ENCODE measurements at places on chromosomes 3 and 15. TPM values are rescaled to one million over a fixed set of nuclear protein-coding genes. Genes with fewer than 3 reads are reported as not detected.

SLC28A1 gene
- total RNA-seq = not detected

LARP6 gene
- 10.0 TPM for total RNA-seq

DNA sequence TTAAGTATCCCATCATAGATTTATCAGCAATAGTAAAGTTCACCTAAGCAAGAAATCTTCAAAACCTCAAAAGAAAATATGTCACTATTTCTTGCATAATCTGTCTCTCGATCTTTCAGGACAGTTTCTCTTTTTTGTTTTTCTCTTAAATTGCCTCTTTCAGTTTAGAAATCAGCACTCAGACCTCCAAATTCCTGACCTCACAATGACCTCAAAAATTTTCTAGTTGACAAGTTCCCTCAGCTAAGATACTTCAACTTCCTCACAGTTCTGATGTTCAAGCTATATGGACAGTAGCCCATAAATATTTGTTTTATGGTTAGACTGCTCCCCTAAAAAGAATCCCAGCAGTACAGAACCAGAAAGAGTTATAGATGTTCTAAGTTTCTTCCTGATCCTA, 24.1 kb downstream of the SLC24A5 start:
- DNase-seq = no peak

CFAP100 gene
- total RNA-seq = not detected

DNA sequence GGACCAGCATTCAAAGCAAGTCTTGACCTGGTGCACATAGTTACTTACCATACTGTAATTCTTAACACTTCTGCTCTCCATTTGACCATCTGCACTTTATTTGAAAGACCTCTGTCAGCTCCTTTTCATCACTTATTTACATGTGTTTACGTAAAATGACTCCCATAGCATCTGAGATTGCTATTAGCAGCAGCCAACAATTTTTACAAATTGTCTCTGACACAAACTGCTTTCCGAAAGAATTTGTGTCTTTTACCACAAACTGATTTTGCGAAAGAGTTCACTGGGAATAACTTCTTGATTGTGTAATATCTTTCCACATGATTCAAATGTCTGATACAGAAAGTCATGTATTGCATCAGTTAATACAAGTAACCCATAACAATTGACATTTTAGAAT, 144.1 kb upstream of the PEX5L start:
- no peak for DNase-seq

GRCh38 chr15:40265355-40265754, 17.5 kb downstream of the ANKRD63 start:
- no peak for DNase-seq

DLEC1 gene
- total RNA-seq = 5.3 TPM

DNA sequence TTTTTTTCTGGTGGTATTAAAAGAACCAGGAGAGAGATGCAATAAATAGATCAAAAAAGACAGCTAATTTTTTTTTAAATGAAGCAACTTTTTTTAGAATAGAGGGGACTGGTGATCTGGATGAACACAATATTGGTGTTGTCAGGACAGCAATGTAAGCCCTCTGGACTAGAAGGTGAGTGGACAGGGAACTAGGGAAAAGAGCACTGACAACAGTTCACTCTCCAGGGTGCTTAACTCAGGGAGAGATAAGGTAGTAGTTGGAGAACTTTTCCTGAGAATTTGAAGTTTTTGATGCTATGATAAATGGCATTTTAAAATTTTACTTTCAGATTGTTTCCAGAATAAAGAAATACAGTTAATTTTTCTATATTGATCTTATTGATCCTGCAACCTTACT, 158.3 kb upstream of the STAC start:
- DNase-seq = no peak

ANKRD28 gene
- 49.2 TPM for total RNA-seq

ESYT3 gene
- total RNA-seq = 44.4 TPM

RARRES1 gene
- 131 TPM for total RNA-seq

DNA sequence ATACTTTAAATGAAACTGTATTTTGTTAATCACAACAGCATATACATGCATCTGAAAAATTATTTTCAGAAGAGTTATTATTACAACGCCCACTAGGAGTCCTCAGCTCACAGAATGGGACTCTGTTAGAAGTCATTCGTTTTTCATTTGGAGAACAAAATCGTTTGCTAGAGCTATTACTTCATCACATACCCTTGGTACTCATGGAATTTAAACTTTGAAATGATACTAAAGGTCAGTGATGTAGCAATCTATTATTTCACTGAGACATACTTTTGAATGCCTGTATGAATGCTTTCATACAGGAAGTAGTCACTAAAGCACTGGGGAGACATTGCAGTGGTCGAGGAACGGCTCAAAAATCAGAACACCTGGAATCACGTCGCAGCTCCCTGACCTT, 198.1 kb downstream of the MBNL1 start:
- DNase-seq = no peak

AZI2 gene
- 83.2 TPM for total RNA-seq

VEPH1 gene
- 143 TPM for total RNA-seq

DNA sequence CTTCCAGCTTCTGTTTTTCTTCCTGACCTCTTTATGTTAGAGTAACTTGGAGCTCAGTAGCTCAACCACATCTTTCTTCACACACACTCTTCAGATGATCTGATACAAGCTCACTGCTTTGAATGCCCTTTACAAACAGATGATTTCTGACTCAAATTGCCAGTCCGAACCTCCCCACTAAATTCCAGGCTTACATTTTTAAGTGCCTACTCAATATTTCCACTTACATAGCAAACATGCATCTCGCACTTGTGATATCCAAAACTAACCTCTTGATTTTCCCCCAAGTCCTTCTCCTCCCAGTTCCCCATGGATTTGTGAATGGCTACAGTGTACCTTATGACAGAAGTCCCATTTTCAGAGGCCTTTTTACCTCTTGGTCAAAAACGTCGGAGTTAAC, 139.1 kb downstream of the GBE1 start:
- DNase-seq = no peak

WDR82 gene
- 67.9 TPM for total RNA-seq

DNA sequence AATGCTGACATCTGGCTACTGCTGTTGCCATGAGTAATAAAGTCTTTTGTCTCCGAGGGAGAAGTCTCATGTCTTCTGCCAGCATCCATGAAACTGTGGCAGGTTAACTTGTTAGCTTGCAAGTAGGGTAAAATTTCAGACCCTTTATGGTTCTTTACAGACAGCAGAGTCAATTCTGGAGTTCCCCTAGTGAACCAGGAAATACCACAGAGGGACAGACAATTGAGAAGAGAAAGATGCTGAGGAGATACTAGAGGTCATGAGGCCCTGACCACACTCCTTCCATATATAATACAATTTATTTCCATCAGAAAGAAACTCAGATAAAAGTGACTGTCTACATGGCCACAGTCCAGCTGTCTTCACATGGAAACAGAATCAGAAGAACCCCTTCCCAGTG, 38.1 kb downstream of the NMNAT3 start:
- DNase-seq = no peak

- peak; percentile 43 for DNase-seq
These were observed 67.6 kb upstream of the GCNT3 start for GRCh38 chr15:59543721-59544547.

DNA sequence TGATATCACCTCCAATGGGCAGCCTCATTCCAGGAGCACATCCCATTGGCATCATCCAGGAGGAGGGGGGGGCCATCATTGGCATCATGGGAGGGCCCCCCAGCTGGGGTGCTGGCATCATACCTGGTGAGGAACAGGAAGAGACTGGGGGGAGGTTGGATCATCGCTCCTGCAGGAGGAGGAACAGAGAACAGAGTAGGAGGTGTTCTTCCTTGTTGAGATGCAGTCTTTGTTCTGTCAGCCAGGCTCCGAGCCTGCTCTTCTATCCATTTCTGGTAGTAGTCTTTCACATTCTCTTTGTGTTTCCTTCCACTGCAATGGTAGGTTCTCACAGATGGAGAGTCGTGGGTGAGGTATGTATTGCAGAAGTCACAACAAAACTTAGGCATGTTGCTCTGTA, 16.7 kb upstream of the ERICH6 start:
- DNase-seq = no peak

DNA sequence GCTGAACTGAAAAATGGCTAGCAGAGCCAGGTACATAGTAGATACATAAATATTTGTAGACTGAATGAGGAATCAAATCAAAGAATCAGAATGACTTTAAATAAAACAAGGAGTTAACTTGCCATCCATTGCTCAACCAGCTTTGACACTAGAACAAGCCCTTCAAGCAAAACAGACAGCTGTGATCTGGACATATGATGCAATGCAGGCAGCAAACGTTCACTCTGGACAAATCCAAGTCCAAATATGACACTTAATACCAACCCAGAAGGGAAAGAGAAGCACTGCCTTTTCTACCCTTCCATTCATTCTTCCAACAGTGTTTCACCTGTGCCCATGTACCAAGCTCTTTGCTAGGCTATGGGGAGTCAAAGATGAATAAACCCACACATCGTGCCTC, 4.5 kb downstream of the THRB start:
- DNase-seq = no peak

APBA2 gene
- total RNA-seq = 4.9 TPM

DNA sequence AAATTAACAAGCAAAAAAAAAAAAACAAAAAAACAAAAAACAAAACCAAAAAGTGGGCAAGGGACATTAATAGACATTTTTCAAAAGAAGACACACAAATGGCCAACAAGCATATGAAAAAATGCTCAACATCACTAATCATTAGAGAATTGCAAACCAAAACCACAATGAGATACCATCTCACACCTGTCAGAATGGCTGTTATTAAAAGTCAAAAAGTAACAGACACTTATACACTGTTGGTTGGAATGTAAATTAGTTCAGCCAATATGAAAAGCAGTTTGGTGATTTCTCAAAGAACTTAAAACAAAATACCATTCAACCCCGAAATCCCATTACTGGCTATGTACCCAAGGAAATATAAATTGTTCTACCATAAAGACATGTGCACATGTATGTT, 222.4 kb upstream of the CD96 start:
- no peak for DNase-seq

DNA sequence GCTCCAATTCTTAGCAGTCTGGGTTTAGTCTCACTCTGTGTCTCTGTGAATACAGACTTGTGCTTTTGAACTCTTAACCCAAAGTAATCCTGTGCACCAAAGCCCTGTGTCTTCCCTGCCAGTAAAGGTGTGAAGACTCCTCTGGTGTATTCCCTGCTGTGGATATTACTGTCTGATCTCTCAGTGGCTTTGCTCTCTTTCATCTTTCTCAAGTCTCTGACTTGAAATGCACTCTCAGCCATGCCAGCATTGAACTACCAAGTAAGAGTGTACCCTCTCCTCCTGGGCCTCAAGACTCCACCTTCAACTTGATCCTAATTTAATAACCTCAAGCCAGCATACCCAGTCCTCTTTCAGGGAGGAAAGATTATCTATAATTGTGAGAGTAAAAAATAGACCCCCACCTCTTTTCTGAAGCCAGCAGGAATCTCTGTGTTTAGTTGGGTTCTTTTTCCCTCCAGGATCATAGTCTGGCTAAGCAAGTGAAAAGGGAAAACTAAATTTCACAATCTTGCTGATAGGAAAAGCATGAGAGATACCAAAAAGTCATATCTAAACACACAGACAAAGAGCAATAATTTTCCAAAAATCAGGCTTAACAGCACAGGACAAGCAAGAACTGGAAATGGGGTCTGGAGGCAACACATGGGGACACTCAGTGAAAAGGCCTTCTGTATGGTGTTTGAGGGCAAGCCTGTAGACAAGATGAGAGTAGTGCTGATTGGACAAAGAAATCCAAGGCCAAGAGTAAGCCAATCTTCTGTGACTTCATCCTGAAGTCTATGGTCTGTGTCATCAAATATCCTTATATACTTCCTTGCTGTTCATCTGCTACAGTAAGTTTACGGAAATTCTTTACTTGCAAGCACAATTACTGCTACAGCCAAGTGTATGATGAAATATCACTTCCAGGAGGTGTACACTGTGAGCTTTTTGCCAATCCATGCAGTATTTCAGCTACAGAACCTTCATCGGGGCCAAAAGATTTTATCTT, 296.1 kb upstream of the TGFBR2 start:
- no peak for DNase-seq

C3orf85 gene
- not detected for total RNA-seq

DNA sequence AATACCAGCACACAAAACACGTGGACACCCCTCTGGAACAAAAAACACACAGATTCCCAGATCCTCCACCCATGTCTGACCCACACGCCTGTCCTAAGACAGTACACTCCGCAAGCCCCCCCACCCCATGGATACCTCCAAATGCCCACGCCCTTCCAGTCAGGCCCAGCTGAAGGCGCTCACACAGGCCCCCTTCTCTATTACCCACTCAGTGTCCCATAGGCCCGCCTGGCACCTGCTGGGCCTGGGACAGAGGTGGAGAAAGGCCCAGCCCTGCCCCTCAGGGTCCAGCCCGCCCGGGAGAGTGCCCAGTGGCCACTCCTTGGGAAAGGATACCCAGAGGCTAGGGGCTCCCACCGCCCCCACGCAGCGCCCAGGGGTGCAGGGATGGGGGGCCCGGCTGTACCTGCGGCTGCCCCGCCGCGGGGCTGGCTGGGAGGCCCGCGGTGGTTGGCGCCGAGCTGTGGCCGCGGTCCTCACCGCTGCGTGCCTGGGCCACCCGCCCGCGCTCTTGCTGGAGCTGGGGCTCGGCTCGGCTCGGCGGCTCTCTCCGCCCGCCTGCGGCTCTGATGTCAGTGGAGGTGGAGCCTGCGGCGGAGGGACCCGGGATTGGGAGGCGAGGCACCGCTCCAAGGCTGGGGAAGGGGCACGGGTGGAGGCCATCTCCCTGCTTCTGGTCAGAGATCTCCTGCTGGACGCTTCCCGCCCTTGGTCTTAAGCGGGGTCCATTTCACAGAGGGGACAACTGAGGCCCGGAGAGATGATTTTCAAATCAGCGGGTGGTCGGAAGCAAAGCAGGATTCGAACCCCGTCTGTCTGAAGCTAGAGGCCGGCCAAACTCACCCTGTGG, at the start of gene CAMK1:
Gene CAMK1 (minus strand): TSS at position 522 of the 850 bp plus-strand sequence. CDS start 2,198 bp downstream, outside the sequence.
- peak; percentile 96 for DNase-seq

SKOR1 gene
- 0.12 TPM for total RNA-seq

DNA sequence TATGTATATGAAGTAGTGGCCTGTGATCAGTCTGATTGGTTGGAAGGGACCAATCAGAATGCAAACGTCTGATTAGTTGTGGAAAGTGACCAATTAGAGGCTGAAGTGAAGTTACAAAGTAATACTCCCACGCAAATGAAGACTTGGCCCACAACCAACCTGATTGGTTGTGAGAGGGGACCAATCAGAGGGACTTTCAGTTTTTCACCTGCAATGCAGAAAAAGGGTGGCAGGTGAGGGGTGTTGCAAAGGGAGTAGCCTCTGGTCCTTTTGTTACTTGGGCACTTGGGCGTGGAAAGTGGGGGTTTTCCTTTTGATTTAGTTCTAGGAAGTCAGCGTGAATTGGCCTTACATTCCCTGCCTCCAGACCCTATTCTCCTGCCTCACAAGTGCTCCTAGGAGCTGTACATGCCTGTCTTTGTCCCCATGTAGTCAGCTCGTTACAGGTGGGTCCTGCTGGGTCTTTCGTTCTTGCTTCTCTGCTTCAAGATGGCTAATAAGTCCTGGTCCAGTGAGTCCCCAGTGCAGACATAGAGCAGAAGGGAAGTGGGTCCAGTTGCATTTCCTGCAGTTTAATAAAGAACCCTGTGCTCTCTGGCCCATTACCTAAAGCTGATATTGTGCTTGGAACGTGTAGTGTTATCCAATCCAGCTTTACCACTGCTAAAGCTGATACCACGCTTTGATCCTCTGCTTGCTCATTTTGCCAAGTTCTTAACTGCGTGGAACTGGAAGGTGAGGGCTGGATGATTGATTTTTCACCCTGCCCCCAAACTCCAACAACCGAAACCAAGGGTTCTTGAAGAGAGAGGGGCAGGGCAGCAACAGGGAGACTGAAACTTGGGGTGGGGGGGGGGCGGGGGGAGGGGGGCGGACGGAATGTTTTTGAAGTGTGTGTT, 46.0 kb upstream of the CD47 start:
- no peak for DNase-seq

Measured in left lung (tissue), 14 donors.